ENCODE measurements at places on chromosomes 5 and 9.

GRCh38 chr9:83247732-83248131, 184.8 kb upstream of the RASEF start:
- no peak for DNase-seq

- no peak for DNase-seq
Observed at GRCh38 chr5:17860660-17861315, 226.5 kb downstream of the TAF11L14 start.

- DNase-seq = no peak
Observed at GRCh38 chr5:125558016-125558415, 811.6 kb upstream of the ZNF608 start.

- no peak for DNase-seq
Observed at GRCh38 chr5:146623666-146624065, 107.7 kb upstream of the GPR151 start.

DNA sequence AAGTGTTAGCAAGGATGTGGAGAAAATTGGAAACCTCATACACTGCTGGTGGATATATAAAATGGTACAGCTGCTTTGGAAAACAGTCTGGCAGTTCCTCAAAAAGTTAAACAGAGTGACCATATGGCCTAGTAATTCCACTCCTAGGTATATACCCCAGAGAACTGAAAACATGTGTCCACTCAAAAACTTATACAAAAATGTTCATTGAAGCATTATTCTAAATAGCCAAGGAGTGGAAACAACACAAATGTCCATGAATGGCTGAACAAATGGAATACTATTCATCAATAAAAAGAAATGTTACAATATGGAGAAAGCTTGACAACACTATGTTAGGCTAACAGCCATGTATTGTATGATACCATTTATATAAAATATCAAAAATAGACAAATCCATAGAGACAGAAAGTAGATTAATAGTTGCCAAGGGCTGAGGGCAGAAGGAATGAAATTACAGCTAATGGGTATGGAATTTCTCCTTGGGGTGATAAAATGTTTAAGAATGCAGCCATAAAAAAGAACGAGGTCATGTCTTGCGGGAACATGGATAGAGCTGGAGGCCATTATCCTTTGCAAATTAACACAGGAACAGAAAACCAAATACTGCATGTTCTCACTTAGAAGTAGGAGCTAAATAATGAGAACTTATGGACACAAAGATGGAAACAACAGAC, 33.6 kb upstream of the FBP1 start:
- DNase-seq = peak; percentile 66

GRCh38 chr5:108753331-108753730, 5.6 kb downstream of the FER start:
- DNase-seq = peak; percentile 48

DNA sequence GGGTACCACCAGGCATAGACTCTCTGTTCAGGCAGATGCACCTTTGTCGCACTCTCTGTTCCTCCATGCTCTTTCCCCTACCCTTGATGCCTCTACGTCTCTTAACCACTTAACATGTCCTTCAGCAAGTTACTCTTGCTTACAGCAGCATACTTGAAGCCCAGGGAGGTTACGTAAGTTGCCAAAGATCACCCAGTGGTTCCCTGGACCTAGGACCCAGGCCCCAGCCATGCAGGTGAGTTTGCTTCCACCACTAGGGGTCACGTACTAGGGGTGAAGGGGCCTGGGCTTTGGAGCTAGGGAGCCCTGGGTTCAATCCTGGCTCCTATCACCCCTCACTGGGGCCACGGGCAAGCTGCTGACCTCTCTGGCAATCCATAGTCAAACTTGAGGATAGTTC, 8.9 kb downstream of the AKNA start:
- no peak for DNase-seq

- DNase-seq = no peak
Observed at GRCh38 chr9:99375481-99375880, 153.4 kb downstream of the SEC61B start.

DNA sequence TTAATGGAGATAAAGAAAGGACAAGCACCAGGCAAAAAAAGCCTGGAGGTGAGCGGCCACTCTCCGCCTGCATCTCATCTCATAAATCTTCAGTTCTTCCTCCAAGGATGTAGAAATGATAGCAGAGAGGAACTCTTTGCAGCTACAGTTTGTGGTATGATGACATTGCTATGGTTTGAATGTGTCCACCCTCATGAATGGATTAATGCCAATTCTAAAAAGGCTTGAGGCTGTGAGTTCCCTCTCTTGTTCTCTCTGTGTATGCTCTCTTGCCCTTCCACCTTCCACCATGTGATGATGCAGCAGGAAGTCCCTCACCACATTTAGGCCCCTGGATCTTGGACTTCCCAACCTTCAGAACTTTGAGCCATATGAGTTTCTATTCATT, 126.4 kb downstream of the SPOCK1 start:
- DNase-seq = peak; percentile 15

GRCh38 chr5:82793808-82794419, 283.3 kb downstream of the TMEM167A start:
- DNase-seq = peak; percentile 60

- DNase-seq = peak; percentile 83
Observed at GRCh38 chr5:1763548-1763911, 36.1 kb downstream of the MRPL36 start.

GRCh38 chr5:1399737-1400136, 45.5 kb downstream of the SLC6A3 start:
- DNase-seq = no peak

GRCh38 chr5:177992466-177992865, 3.6 kb downstream of the PROP1 start:
- no peak for DNase-seq
